ENCODE measurements at places on chromosomes 2 and 18. TPM values are rescaled to one million over a fixed set of nuclear protein-coding genes. Genes with fewer than 3 reads are reported as not detected.

DNA sequence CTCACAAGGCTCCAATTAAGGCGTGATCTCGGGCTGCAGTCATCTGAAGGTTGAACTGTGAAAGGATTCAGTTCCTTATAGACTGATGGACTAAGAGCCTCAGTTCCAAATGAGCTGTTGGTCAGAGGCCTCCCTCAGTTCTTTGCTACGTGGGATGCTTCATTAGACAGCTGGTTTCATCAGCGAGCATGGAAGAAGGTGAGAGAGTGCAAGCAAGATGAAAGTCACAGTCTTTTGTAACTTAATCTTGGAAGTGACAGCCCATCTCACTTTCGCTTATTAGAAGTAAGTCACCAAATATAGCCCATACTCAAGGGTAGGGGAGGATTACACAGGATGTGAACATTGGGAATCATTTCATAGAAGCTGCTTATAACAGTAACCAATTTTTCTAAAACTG, 26.8 kb downstream of the PPP1CB start:
- DNase-seq: no peak

GRCh38 chr2:178043266-178043665, 29.3 kb downstream of the PDE11A start:
- no peak for DNase-seq

GRCh38 chr18:56903686-56904085, 243.2 kb upstream of the BOD1L2 start:
- no peak for DNase-seq

DNA sequence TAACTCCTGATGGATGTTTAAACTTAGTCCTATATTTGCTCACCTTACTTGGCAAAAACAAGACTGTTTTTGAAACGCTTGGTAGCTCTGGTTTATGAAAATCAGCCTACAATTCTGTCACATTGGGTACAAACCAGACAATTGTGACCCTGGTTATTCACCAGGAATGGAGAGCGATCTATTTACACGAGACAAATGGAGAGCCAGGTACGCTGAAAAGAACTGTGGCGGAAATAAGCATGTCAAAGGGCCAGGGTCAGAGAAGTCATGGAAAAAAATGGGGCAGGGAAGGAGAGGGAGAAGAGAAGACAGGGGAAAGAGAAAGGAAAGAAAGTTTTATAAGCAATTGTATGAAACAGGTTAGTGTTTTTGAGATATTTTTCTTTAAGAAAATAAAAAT, 119.5 kb upstream of the ZFP36L2 start:
- DNase-seq: no peak

GRCh38 chr2:5495586-5495985, 196.6 kb upstream of the SOX11 start:
- DNase-seq: no peak

DNA sequence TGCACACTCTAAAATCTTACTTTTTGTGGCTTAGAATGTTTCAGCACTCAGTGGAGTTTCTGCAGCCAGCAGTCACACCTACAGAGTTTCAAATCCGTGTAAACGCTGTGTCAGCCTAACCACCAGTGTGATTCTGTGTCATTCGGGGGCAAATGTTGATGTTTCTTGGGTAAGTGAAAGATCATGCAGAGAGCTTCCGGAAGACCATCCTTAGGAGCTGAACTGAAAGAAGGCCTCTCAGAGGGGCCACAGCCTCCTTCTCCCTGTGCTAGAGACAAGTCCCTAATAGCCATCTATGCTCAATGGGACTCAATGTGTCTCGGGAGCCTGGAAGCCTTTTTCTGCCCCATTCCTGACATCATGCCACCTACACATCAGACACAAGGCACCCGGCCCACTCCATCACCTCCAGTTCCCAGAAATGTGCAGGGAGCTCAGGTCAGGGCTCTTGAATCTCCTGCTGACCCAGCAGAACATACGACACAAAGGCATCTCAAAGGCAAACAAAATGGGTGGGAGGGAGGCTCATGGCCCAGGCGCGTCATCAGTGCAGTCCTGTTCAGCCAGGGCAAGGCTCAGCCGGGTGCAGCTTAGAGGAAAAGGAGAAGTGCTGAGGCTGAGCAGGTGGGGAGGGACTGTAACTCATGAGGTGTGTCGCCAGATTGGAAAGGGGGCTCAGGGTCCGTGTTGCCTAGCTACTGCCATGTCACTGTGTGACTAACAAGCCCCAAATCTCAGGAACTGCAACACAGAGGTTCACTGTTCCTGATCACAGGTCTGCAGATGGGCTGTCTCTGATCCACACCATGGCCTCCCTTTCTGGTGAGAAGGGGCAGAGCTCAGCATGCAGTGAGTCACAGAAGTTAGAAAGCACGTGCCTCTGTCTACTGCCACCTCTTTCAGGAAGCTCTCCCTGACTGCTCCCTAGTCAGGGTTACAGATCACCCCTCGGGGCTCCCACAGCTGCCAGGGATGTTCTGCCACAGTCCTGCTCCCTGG, 82.0 kb downstream of the SMAD7 start:
- no peak for DNase-seq

DNA sequence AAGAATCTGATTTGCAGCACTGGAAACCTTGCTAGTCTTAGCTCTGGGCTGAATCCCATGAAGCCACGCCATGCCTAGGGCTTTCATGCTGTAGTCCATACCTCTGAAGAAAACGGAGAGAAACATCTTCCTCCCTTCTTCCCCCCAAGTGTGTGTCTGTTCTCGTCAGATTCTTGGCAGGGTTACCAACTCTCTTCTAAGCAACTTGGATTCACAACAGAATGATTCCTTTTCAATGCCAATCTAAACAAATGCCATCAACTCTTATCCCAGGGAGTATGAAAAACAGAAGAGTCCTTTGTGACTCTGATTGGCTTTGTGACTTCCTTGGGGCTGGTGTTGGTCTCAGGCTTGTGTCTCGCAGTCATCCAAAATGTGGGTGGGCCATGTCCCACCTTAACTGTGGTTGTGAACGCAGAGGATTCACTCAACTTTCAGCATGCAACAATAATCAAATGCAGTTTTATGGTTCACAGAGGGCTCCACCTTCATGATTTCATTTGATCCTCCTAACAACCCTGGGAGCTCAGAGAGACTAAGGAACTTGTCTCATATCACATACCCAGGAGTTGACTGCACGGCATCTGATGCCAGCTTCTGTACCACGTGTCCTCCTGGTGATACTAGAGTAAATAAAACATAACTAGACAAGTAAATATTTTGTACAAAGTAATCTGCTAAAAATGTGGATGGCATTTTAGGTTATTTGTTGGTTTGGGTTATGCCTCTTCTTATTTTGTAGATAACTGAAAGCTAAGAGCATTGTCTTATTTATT, 186.0 kb upstream of the TNP1 start:
- DNase-seq: no peak

DNA sequence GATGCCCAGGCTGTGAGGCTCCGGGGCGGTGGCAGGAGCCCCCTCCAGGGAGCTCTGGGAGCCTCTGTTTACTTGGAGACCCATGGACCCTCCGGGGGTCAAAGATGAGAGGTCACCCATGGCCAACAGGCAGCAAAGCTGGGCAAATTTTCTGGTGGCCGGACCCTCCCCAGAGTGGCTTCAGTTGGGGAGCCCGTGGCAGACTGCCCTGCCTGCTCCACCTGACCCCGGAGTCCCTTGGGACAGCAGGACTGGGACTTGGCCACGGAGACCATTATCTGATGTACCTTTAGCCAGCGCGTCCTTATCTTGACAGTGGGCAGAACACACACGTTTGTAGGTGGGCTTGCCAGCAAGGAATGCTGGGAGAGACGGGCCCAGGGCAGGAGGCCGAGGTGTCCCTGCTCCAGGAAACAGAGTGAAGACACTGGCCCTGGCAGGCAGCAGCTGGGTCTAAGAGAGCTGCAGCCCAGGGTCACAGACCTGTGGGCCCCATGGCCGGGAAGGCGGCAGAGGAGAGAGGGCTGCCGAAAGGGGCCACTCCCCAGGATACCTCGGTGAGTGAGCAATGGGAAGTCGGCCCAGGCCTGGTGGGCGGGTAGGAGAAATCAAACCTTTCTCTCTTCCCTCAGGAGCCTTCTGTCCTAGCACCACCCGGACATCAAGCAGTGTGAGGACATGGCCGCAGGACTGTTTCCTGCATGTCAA, at the start of the genes ABCG5 and ABCG8:
Gene ABCG5 (minus strand): TSS at position 280 of the 708 bp plus-strand sequence. CDS start 160 bp downstream, at position 120.
Gene ABCG8 (plus strand): TSS at position 412 of the 708 bp plus-strand sequence. CDS start 83 bp downstream, at position 495.
- DNase-seq: peak; percentile 97

DNA sequence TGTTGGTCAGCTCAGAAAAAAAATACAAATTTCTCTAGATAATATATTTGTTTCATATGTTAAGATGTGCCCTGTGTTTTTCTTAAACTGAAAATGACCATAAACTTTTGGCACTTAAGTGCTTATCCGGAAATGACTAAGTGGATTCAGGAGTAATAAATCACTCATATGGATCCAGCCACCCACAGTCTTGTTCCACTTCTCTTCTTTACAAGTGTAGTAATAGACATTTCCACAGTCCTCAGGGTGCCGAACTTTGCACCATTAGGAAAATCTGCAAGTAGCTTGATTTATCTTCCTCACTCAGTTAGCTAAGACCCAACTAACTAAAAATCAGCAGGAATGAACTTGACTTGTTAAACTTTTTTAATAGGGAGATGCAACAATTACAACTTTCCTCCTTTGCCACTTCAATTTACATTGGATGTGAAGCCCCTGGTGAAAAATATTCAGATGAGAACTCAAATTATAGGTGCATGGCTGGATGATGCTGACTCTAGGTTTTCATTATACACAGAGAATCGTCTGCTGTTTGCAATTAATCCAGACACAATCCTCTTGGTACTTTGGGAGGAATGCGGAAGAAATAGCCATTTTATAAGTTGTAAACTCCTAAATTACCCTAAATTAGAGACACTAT, 322.5 kb downstream of the ARHGAP15 start:
- no peak for DNase-seq

GRCh38 chr2:196356332-196356731, 185.0 kb upstream of the STK17B start:
- no peak for DNase-seq

DNA sequence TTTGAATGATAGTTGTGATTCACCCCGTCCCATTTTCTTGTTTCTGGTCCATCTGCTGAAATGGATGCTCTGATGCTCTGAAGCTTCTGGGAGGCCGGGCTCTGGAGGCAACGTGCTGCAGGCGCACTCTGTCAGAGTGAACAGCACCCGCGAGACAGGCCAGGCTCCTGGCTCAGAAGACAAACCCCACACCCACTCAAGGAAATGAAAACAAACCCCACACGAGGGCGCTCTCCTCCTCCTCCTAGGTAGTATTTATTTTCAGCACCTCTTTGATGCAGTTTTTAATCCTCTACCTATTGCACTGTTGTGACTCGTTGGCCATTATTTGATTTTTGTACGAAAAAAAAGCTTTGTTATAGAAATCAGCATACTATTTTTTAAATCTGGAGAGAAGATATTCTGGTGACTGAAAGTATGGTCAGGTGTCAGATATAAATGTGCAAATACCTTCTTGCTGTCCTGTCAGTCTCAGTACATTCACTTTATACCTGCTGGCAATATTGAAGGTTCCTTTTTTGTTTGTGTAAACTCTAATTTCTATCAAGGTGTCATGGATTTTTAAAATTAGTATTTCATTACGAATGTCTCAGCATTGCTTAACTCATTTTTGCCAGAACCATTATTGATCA, 10.3 kb upstream of the CHST10 start:
- DNase-seq: no peak

GRCh38 chr18:27854631-27855030, 322.3 kb downstream of the CDH2 start:
- no peak for DNase-seq

DNA sequence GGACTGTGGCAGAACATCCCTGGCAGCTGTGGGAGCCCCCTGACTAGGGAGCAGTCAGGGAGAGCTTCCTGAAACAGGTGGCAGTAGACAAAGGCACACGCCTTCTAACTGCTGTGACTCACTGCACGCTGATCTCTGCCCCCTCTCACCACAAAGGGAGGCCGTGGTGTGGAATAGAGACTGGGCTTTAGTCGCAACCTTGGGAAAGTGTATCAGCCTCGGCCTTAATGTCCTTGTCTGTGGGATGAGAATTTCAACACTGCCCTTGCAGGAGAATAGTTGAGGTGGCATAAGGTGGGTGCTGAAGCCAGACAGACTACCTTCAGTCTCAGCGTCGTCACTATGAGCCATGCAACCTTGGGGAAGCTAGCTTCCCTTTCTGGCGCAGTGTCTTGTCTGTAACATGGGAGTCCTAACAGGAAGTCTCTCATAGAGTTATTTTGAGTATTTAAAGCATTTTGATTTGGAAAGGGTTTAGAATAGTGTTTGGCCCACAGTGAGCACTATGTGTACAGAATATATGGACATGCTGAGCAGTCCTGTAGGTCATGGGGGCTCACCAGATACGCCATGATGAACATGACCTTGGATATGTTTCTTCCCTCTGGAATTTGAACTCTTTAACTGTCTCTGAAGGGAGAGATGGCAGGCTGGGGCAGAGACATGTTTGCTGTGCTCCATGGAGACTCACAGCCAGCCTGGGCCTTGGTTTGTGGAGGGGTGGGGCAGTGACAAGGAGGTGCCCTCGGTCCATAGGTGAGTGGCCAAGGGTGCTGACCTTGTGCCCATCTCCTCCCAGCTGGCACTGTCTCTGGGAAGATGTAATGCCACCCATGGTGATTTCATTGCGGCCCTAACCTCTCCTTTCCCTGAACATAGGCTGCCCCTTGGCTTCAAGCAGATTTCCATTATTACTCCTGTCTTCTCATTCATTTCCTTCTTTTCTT, 29.5 kb upstream of the SMAD7 start:
- no peak for DNase-seq

DNA sequence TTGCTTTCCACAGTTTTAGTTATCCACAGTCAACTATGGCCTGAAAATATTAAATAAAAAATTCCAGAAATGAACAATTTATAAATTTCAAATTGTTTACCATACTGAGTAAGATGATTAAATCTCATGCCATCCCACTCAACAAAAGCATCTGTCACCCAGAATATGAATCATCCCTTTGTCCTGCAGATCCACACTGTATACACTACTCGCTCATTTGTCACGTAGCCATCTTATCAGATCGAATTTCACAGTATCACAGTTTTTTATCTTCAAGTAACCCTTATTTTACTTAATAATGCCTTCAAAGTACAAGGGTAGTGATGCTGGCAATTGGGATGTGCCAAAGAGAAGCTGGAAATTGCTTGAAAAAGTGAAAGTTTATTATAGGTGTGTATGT, 291.8 kb upstream of the LRATD1 start:
- DNase-seq: no peak

Gene EPC2
- total RNA-seq: 6.9 TPM

Gene MC4R
- total RNA-seq: not detected

Gene KCNIP3
- total RNA-seq: 1.6 TPM

Gene ZNF2
- 1.7 TPM for total RNA-seq

Gene C2orf66
- total RNA-seq: not detected

All from left lobe of liver (tissue), 2 donors.